ENCODE measurements at places on chromosomes 6 and 20. TPM values are rescaled to one million over a fixed set of nuclear protein-coding genes. Genes with fewer than 3 reads are reported as not detected.

DNA sequence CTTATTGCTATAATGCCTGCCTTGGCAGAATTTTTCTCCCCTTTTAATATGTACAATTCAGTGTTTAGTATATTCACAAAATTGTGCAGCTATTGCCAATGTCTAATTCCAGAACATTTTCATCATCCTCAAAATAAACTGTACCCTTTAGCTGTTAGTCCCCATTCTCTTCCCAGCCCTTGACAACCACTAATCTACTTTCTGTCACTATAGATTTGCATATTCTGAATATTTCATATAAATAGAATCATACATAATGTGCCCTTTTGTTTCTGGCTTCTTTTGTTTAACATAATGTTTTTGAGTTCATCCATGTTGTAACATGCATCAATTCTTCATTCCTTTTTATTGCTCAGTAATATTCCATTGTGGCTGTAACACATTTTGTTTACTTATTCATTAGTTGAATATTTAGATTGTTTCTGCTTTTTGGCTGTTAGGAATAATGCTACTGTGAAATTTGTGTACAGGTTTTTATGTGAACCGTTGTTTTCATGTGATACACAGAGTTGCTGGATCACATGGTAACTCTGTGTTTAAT lies 22.4 kb downstream of the STK4 start:
- H3K4me1 ChIP-seq, result no peaks in the 10 kb centered on the region
- no peak for DNase-seq
- H3K27me3 ChIP-seq, result no peaks in the 10 kb centered on the region
- H3K4me3 ChIP-seq, result no peak overlapping the region
- H3K36me3 ChIP-seq, result peaks cover 8% of the 10 kb centered on the region

CAGE1 gene
- 0.16 TPM for total RNA-seq

- DNase-seq, result no peak
- H3K36me3 ChIP-seq, result no peaks in the 10 kb centered on the region
- no peak overlapping the region for H3K27ac ChIP-seq
- no peaks in the 10 kb centered on the region for H3K4me1 ChIP-seq
- H3K27me3 ChIP-seq, result peaks cover 6% of the 10 kb centered on the region
Measured at GRCh38 chr6:151723152-151723551, 84.3 kb upstream of the ESR1 start.

C20orf204 gene
- 2.3 TPM for total RNA-seq

FAXC gene
- 26.7 TPM for total RNA-seq

NAA20 gene
- 40.3 TPM for total RNA-seq

DNA sequence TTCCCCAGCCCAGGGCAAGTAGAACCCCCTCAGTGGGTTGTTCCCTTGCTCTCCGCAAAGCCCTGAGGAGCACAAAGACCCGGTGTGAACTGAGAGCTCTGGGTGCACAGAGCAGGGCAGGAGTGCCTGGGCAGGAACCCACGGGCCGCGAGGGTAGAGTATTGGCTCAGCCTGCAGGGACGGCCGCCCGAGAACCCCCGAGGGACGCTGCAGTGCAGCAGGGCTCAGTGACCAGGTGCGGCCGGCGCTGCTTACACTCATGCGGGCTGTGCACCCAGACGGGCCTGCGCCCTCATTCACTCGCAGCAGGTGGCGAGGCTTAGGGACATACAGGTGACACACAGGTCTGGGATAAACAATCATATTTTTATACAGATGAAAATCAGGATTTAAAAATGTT lies 51.9 kb upstream of the PDE10A start:
- no peak overlapping the region for H3K27ac ChIP-seq
- H3K4me3 ChIP-seq, result no peak overlapping the region
- no peaks in the 10 kb centered on the region for H3K36me3 ChIP-seq
- H3K27me3 ChIP-seq, result peaks cover 5% of the 10 kb centered on the region
- no peaks in the 10 kb centered on the region for H3K4me1 ChIP-seq
- no peak for DNase-seq

JPH2 gene
- total RNA-seq, result 0.07 TPM

DNA sequence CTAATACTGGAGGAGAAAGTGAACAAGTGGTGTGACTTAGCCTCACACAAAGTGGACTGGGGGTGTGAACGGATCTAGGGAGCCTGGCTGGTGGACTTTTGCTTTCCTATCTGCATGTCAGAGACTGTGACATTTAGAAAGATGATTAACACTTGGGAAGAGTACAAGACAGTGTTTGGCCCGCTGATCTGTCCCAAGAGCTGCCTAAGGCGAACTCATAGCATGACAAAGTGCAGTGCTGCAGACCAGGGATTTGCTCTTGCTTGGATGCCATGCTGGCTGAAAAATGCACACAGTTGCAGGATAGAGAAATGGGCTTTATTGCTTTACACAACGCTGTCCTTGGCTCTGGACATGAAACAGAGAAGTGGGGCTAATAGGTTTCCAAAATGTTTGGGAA lies 386.0 kb upstream of the MAN1A1 start:
- H3K4me3 ChIP-seq, result no peak overlapping the region
- no peaks in the 10 kb centered on the region for H3K4me1 ChIP-seq
- no peaks in the 10 kb centered on the region for H3K36me3 ChIP-seq
- H3K27ac ChIP-seq, result no peak overlapping the region
- DNase-seq, result no peak

TRIM31 gene
- total RNA-seq, result not detected

FAM217A gene
- total RNA-seq, result not detected

GRCh38 chr6:168988280-168988679 lies 265.4 kb downstream of the THBS2 start:
- DNase-seq, result no peak
- H3K27ac ChIP-seq, result no peak overlapping the region
- peaks cover 8% of the 10 kb centered on the region for H3K4me1 ChIP-seq

CHRNA4 gene
- total RNA-seq, result 6.3 TPM

- H3K4me3 ChIP-seq, result no peak overlapping the region
- no peak overlapping the region for H3K27ac ChIP-seq
Measured at GRCh38 chr20:59459586-59459985, 144.8 kb upstream of the PHACTR3 start.

GABRR2 gene
- 0.34 TPM for total RNA-seq

- DNase-seq, result no peak
- H3K27ac ChIP-seq, result peak overlapping the region; percentile 75
- H3K36me3 ChIP-seq, result peaks cover 3% of the 10 kb centered on the region
- H3K4me3 ChIP-seq, result peak overlapping the region; percentile 75
- peaks cover 72% of the 10 kb centered on the region for H3K4me1 ChIP-seq
Measured at GRCh38 chr20:32470025-32470861, 112.1 kb downstream of the ASXL1 start.

SNHG17 gene
- total RNA-seq, result 64.9 TPM

ME1 gene
- 4.4 TPM for total RNA-seq

- DNase-seq, result no peak
- no peak overlapping the region for H3K4me3 ChIP-seq
- peaks cover 2% of the 10 kb centered on the region for H3K36me3 ChIP-seq
- H3K4me1 ChIP-seq, result peaks cover 6% of the 10 kb centered on the region
- no peaks in the 10 kb centered on the region for H3K27me3 ChIP-seq
Measured at GRCh38 chr6:89527634-89528033, 94.7 kb downstream of the ANKRD6 start.

WFDC10B gene
- total RNA-seq, result not detected

- H3K27me3 ChIP-seq, result no peaks in the 10 kb centered on the region
- no peak overlapping the region for H3K4me3 ChIP-seq
- H3K4me1 ChIP-seq, result peaks cover 8% of the 10 kb centered on the region
- no peak for DNase-seq
- no peaks in the 10 kb centered on the region for H3K36me3 ChIP-seq
- no peak overlapping the region for H3K27ac ChIP-seq
Measured at GRCh38 chr20:52448513-52449232, 257.1 kb upstream of the ZFP64 start.

DNA sequence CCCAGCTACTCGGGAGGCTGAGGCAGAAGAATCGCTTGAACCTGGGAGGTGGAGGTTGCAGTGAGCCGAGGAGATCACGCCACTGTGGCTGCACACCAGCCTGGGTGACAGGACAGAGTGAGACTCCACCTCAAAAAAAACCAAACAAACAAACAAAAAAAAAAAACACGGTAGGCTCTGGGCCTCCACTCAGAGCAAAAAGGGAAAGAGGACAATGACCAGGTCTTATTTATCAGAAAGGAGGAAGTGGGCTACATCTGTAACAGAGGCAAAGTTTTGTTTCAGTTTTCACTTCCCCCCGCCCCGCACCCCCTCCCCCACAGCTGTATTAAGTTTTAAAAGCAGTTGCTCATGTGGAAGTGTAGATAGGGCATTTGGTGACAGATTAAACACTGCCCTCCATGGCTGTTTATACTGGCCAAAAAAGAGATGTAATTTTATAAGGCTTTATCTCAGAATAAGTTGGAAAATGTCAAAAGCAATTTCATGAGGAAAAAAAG lies 114.6 kb downstream of the RCAN2 start:
- H3K4me1 ChIP-seq, result peaks cover 16% of the 10 kb centered on the region
- H3K4me3 ChIP-seq, result no peak overlapping the region
- H3K36me3 ChIP-seq, result no peaks in the 10 kb centered on the region
- no peak overlapping the region for H3K27ac ChIP-seq

SPAG4 gene
- 2.3 TPM for total RNA-seq

FAM209A gene
- 0.50 TPM for total RNA-seq

- H3K4me1 ChIP-seq, result no peaks in the 10 kb centered on the region
- no peak for DNase-seq
- no peaks in the 10 kb centered on the region for H3K36me3 ChIP-seq
Measured at GRCh38 chr6:56144538-56145324, 102.6 kb downstream of the COL21A1 start.

DNA sequence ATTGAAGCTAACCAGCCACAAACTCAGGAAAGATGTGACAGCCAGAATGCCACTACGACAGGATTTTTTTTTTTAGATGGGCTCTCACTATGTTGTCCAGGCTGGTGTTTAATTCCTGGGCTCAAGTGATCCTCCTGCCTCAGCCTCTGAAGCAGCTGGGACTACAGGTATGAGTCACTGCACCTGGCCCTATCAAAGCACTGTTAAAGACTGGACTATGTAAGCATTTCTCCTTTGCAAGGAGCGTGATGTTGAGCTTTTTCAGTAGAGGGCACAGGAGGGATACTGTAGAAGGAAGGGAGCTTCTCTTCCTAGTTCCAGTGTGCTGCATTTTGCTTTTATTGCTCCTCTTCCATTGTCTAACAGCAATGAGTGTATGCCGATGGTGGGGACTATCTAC lies 35.8 kb downstream of the ZBTB9 start:
- peaks cover 3% of the 10 kb centered on the region for H3K36me3 ChIP-seq
- H3K4me1 ChIP-seq, result no peaks in the 10 kb centered on the region
- H3K27ac ChIP-seq, result no peak overlapping the region
- H3K27me3 ChIP-seq, result peaks cover 13% of the 10 kb centered on the region
- H3K4me3 ChIP-seq, result no peak overlapping the region
